ENCODE measurements at places on chromosomes 2 and 18. TPM values are rescaled to one million over a fixed set of nuclear protein-coding genes. Genes with fewer than 3 reads are reported as not detected.

DNA sequence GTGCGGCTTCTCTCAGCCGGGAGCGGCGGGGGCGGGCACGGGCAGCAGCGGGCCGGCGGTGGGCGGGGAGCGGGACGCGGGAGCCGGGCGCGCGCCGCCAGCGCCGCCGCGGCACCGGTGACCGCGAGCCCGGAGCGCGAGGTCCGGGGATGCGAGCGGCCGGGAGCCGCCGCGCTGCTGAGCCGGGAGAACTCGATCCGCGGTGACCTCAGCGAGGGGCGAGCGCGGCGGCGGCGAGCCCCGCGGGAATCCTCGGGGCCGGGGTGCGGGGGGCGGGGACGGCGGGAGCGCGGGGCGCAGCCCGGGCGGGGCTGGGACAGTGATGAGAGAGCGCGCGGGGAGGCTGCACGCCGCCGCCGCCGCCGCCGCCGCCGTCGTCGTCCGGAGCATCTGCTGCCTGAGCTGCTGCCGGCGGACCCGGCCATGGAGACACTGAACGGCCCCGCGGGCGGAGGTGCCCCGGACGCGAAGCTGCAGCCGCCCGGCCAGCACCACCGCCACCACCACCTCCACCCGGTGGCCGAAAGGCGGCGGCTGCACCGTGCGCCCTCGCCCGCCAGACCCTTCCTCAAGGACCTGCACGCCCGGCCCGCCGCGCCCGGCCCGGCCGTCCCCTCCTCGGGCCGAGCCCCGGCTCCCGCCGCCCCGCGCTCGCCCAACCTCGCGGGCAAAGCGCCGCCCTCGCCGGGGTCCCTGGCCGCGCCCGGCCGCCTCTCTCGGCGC, at the start of gene MTCL1:
Gene MTCL1 (plus strand): TSS at position 319 of the 723 bp plus-strand sequence. CDS start 105 bp downstream, at position 424.
- DNase-seq, result no peak

DNA sequence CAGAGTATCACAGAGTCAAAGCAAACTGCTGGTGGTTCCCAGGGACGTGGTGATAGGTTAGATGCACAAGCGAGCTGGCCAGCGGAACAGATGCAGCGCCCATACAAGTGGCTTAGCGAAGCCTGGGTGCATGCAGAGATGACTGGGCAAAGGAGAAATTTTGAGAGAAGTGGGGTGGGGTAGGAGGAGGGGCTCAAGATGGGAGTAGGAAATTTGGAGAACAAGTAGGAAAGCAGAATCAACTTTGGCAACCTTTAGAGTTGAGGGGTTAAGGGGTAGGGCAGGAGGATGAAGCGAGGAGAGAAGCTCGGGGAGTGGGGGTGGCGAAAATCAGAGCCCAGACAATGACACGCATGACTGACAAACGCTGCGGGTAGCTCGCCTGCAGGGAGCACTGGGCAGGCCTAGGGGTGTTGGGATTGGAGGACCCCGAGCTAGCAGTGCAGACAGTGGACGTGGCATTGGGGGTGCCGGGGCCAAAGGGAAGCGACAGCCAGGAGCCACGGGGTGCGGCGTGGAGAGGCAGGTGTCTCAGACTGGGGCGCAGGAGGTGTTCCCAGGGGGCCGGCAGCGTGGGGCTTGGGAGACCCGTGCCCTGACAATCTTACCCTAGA, 431 bp downstream of the FAM98A start:
- peak; percentile 55 for DNase-seq

- DNase-seq, result no peak
Observed at GRCh38 chr2:199603721-199604291, 146.1 kb upstream of the SATB2 start.

DNA sequence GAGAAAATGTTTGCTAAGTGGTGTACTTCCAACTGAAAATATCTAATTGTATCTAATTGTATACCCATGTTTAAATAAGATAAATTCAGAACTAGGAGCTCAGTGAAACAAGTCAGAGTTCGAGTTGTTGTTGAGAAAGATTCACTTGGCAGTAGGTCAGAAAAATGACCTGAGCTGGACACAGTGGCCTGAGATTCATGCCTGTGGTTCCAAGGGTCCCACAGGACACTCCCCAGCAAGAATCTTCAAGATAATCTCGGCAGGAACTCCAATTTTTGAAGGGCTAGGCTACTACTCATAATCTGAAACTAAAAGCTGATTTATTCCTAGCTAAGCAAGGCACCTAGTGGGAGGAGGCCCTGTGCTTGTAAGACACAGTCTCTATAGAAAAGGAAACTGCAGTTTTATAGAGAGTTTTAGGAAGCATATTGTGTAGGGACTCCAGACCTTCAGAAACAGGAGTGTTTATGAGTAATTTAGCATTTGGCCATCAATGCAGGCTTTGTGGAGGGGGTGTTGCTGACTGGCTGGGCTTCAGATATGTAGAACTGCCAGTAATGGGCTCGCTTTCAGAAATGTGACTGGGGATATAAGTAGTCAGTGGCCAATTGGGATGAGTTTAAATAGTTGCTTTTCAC, 43.2 kb downstream of the SP140 start:
- DNase-seq, result no peak

GRCh38 chr2:48548840-48549239, 18.9 kb downstream of the STON1 start:
- no peak for DNase-seq

DNA sequence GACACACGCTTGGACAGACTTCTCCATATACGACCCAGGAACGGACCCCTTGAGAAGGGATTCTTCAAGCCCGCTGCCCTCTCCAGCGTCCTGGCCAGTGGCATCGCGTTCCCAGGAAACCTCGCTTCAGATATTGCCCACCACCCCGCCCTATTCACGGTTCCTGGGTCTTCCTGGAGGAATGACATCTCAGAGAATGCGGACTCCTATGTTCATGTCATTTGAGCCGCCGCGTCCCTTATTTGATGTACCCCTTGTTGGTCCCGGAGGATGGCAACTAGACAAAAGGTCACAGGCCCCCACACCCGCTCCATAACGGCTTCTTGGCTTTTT, 588 bp upstream of the CCDC93 start:
- no peak for DNase-seq

DNA sequence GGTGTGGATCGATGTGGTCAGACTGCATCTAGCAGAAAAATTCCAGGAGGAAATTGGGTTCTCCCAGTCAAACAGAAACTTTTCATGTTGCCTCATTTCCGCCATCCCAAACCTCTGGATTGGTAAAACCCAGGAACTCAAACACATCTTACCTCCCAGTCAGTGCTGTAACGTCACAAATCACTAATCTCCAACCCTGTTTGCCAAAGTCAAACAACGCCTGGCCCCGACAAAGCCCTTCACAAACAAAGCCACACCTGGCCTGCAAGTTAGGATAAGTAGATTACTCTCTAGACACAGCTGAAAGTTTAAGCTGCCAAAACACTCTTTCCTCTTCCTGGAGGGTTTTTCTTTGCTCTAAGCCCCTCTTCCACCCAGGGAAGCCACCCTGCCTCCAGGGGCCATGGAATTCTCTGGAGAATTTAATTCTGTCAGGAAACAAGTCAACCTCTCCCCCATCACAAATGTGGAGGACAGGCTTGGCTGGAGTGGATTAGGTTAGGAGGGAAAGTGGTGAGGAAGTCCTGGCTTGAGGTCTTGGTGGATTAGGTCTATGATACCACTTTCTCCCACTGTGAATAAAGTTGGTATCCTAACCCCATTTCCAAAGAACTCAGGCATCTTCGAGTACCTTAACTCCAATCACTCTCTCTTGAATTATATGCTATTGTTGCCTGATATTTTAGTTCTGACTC, 86.7 kb downstream of the LYPD6B start:
- no peak for DNase-seq

- peak; percentile 36 for DNase-seq
Observed at GRCh38 chr2:100818003-100818605, 1.8 kb upstream of the NPAS2 start.

DNA sequence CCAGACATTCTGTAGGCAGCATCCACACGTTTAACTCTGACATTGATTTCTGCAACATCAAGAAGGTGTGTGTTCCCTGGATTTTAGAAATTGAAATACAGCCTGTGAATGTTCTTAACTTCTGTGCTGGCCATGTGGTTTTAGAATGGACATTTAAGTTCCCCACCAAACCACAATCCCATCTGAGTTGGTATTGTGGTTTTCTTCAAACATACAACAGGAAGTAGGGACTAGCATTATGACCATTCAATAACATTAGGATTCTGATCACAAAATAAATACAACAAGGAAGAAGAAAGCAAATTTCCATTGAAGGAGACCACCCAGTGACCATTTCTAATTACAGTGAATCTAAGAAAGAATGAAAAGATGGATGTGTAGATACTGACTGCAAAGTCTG, 51.2 kb downstream of the MAP3K20 start:
- DNase-seq, result no peak

DNA sequence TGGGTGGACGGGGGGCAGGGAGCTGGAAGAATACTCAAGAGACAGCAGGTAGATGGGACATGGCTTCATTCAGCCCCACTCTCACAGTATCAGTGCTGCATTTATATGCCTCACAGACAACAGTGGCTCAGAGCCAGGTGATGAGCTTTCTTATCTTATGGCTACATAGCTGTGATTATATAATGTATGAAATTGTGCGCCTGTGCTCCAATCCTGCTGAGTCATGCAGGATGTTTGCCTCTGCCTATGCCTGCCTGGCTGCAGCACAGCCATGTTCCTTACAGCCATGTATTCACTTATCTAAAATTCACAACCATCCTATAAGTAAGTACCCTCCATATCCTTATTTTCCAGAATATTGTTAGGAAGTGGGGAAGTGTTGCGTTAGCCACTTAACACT, 37.7 kb upstream of the RNF103 start:
- DNase-seq, result no peak

- DNase-seq, result peak; percentile 57
Observed at GRCh38 chr2:22355816-22356433, 1029.1 kb upstream of the KLHL29 start.

DNA sequence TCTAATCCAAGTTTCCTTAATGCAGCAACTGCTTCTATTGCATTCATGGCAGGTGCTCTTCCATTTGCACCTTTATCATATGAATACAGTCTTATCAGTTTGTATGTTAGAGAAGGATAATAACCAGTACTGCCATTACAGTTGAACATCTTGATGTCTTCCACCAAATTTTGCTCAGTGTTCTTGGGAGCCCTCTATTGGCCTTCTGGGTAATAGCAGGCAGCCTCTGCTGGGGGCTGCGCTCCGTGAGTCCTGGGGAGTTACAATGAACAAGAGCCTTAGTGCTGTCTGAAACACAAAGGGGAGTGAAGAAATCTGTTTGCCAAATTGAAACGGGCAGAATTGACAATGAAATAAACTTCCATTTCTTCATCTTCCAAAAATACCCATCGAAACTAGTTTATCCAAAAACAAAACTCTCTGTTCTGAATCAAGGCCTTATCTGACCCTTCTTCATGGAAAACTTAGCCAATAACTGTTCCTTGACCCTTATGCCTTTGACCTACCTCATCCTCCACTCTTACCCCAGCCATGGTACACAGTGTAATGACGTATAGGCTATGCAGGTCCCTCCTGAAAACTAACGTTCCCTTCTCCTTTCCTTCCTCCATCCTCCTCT, 79.9 kb downstream of the ALK start:
- peak; percentile 25 for DNase-seq

DNA sequence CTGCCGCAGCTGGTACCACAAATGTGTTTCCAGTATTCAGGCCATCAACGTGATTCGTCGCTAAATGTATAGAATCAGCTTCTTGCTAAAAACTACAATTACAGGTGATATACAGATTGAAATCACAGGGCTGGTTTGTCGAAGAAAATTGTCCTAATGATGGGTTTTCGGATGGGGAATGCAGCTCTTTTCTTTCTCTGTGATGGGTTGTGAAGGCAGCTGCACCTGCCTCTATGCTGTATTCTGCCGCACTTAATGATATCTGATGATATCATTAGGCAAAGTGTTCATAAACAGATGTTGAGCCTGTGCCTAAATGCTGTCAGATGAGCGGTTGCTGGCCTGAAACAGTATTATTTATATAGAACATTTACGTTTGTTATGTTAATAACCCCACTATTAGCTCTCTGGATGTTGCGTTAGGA, 218.1 kb downstream of the ARHGAP15 start:
- DNase-seq, result no peak

- DNase-seq, result no peak
Observed at GRCh38 chr2:99275882-99276281, 20.4 kb upstream of the LYG2 start.

DNA sequence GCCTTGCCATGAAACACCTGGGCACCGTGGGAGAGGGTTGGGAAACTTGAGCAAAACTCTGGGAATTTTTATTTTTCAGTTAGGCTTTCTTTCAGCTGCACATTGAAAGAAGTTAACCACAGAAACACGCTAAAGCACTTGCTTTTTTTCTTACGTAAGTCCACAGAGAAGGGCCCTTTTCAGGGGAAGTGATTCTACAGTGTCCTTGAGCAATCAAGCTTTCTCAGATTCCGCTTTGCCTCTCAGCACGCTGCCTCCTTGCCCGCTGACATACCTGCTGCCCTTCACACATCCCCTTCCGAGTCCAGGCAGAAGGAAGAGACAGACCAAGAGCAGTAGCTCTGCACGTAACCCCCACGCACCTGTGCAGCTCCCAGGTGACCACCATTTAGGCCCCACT, 135.5 kb upstream of the MYT1L start:
- DNase-seq, result no peak

DNA sequence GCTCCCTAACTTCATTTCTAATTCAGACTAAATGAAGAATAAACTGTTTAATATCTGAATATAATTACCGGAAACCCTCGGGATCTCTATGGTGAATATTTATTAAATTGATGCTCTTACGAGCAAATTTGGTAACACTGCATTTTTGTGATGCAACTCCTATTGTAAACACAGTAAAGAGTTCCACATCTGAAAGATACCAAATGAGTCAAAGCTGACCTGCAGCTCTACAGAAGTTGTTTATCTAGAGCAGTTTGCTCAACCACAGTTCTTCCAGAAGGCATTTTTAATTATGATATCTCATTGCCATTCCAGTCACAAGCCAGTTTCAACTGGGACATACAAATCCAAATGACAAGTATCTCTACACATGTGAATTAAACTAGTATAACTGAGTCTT, 129.7 kb downstream of the PKP4 start:
- DNase-seq, result no peak

DNA sequence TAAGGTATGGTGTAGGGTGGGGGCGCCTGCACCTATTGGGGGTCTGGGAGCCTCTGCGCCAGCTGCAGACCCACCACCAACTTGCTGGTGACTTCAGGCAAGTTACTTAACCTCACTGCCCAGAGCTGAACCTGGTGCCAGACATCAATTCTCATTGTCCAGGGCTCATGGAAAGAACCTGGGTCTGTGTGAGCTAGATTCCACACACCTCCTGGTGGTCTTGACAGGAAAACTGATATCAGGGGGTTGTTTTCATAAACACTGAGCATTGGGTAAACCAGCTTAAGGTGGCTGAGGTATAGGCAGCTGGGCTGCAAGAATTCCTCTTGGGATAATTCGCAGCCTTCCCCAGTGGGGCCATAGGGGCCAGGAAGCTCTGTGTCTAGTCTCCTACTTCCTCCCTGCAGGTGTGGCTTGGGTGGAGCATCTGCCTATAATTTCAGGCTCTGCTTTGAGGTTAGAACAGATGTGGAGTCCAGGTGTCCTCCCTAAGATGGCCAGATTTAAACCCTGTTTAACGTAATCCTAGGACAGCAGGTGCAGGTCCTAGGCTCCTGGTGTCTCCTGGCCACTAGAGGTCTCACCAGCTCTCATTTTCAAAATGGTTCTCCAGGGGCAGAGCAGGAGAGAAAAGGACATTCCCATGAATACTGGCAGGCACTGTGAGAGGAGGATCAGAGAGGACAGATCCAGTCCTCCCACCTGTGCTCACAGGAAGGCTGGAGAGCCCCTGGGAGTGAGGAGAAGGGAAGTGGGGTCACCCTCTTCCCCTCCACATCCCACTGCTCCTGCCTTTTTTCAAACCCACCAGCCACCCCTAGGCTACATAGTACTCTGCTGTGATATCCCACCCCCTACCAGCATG, 100.4 kb upstream of the SMAD2 start:
- DNase-seq, result peak; percentile 75

Gene DNAJC5G
- 0.16 TPM for polyA plus RNA-seq

Gene ZNF892
- polyA plus RNA-seq, result 1.7 TPM

Gene ADI1
- polyA plus RNA-seq, result 62.7 TPM

Gene L3MBTL4
- polyA plus RNA-seq, result 2.1 TPM

Gene FIGN
- polyA plus RNA-seq, result 3.3 TPM

Data from muscle of arm (tissue), 14 donors.